Stimulated activated naive CD8-positive, alpha-beta T cell treated with anti-CD3 and anti-CD28 coated beads, Interleukin-15, amount 100 ng/mL, for 72 hours (primary cell): ENCODE measurements at places on chromosomes 11 and 22.

DNA sequence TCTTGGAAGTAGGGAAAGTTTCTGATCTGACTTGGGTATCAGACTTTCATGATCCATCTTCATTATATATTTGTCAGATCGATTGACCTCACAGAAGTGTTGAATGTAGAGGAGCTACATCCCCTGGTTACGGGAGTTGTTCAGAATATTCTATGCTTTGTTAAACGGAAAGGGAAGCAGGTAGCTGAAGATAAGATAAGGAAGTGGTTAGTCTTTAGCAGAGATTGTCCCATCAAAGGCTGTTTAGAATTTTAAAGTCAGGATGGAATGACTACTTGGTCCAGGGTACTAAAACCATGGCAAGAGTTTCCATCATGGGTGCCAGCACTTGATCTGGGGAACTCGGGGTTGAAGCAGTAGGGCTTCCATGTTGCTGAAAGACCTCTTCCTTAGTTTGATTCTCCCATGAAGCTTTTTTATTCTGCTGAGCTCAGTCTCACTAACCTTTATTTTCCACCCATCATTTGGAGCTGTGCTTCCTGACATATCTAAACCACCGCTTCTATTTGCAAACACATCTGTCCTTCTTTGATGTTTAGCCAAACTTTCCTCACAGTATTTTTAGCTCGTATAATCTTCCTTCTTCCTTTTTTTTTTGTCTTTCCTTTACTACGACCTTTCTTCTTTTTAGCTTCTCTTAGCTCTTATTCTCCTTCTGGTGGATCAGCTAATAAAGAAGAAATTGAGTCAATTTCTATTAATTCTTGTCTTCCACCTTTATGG, 4.0 kb upstream of the C22orf31 start:
- no peak for DNase-seq

GRCh38 chr11:88015170-88015569, 160.1 kb downstream of the RAB38 start:
- no peak for DNase-seq

- no peak for DNase-seq
These were observed 30.9 kb downstream of the P4HA3 start for GRCh38 chr11:74280494-74280893.

GRCh38 chr11:6197466-6198200, 1.4 kb upstream of the OR52W1 start:
- no peak for DNase-seq

GRCh38 chr22:30182815-30183214, 63.7 kb downstream of the LIF start:
- DNase-seq, result no peak

DNA sequence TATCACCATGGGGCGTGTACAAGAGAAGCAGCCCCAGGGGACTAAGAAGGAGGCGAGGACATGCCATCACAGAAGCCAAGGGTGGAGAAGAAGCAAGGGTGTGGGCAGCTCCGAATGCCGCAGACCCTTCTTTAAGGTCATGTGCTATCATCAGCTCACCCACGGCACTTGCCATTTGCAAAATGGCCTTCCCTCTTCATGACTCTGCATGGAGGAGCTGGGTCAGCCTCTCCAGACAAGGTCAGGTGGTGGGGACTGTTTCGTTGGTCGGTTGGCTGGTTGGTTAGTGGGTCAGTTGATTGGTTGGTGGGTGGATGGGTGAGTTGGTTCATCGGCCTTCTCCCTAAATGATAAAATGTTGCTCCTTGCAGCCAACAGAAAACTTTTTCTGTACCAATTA, 622.5 kb downstream of the TBC1D22A start:
- DNase-seq, result no peak

DNA sequence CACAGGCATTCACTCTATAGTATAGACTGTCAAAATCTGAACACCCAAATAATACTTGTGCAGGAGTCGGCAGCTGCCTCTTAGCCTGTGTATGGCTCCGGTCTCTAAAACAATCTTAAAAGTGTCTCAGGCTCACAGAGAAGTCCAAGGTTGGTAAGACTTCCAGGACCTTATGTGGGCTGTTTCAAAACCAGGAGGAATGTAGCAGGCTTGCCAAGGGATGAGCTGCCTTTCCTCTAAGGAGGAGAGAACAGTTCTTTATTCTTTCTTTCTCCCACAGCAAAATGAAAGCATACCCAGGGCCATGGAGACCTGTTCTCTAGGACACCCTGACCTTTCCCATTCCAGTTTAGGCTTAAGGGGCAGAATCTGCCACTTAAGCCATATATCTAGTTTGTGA, 176.5 kb downstream of the TRPC6 start:
- no peak for DNase-seq

DNA sequence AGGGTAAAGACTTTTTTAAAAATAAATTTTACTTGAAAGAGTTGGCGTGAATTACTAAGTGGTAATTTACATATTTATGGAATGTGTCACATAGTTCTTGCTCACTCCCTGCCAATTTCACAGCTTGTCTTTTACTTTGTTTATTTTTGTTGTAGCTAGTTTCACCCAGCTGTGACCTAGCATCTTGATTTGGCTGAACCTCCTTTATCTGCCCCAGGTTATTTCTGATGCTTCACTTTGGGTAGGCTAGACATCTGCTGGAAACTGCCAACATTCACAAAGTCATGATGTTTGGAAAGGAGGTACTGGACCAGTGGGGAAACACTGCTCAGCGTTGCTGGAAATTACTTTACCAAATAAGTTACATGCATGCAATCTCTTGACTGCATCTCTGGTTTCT, 1676.0 kb upstream of the RAG2 start:
- DNase-seq, result no peak

GRCh38 chr22:17436382-17436980, 67.2 kb downstream of the CECR2 start:
- no peak for DNase-seq

DNA sequence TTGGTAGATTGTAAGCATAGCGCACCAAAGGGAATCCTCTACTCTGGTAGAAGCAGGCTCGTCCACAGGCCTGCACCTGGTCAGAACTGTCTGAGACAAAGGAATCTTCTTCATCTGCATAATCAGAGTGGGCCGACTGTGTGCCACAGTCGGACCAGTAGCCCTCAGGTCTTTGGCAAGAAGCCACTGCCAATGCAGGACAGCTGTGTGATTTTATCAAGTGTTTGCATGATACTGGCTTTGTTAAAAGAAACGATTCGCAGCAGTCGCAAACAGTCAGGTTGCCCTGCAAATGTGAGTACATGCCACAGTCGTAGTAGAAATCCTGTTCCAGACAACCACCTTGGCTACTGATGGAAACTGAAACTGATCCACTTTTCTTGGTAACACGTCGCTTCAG, 4.9 kb upstream of the CCDC34 start:
- no peak for DNase-seq

DNA sequence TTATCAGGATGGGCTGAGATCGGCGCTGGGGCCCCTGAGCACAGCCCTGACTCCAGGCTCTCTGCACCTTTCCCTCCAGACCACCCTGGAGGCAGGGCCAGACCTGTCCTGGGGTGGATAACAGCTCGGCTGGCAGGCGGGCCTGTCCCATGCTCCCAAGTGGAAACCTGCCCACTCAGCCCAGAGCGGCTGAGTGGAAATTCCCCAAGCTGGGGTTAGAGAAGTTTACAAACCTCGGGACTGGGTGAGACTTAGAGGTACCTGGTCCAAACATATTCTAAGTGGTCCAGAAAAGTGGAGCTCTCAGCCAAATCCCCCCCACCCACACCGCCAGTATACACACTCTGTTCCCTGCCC, 4.8 kb upstream of the FXYD2 start:
- no peak for DNase-seq

- DNase-seq, result no peak
These were observed 2.7 kb downstream of the DCDC1 start for GRCh38 chr11:31366795-31367194.

- DNase-seq, result no peak
These were observed 194 bp downstream of the DRD4 start for GRCh38 chr11:637333-637592.

DNA sequence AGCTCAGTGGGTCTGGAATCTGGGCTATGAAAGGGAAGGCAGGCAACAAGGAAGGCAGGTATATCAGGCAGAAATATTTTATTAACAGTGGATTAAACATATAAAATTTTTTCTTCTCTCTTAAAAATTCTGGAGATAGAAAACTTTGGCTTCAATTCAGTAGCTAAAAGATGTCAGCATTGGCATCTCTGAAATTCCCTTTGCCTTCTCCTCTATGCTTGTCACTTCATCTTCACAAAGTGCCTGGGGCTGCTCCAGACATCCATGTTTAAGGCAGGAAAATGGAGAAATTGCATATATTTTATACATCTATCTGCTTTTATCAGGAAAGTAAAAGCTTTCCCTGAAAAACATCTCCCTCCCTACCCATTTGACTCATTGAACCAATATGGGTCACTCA, 894.1 kb upstream of the API5 start:
- DNase-seq, result no peak

DNA sequence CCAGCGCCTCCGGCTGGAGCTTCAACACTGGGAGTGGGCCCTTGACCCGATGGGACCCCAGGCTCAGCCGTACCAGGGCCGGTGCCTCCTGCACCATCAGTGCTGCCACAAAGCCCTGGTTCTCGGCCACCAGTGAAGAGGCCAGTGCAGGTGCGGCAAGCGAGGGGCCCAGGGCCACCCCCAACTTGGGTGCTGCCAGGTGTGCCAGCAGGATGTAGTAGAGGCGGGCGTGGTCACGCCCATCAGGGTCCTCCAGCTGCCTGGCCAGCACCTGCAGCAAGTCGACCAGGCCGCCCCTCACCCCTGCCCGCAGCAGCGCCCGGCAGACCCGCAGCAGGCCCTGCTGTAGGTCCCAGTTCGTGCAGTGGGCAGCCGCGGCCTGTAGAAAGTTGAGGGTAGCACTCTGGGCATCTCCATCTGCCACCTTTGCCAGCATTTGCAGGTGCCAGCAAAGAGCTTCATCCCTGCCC, 2.3 kb downstream of the AP5B1 start:
- no peak for DNase-seq

- no peak for DNase-seq
These were observed 10.5 kb downstream of the NUMA1 start for GRCh38 chr11:72069787-72070251.

- DNase-seq, result peak; percentile 78
These were observed 3.7 kb upstream of the DPF2 start for GRCh38 chr11:65329944-65330403.

- no peak for DNase-seq
These were observed 4.1 kb downstream of the MARK2 start for GRCh38 chr11:63843041-63843440.
